ENCODE measurements at places on chromosomes 2 and 18.

DNA sequence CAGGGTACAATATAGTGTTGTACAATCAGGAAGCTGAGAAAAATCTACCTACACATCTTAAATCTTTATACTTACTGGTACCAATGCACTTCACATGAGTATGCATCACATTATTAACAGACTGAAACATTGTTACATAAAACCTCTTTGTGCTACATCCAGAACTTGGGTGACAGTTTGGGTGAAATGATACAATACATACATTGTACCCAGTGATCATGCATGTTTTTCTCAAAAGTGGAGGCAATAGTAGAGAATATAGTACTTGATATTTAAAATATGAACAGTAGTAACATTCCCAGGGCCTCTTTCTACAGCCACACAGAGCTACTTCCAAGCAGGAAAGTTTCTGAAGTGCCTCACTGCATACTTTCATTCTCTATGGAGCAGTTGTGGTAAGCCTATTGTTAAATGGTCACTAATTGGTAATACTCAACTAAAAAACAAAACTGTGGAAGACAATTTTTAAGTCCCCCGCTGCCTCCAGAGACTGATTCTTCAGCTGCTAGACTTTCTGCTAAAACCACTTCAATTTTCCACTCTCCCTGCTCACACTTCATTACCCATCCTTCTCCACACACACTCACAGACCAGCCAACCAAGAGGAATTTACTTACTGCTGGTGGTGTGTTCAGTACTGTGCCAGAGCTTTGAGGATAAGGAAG, 22.9 kb upstream of the GRB14 start:
- DNase-seq: no peak

- no peak for DNase-seq
These were observed 13.8 kb upstream of the PCBP1 start for GRCh38 chr2:70073493-70073892.

DNA sequence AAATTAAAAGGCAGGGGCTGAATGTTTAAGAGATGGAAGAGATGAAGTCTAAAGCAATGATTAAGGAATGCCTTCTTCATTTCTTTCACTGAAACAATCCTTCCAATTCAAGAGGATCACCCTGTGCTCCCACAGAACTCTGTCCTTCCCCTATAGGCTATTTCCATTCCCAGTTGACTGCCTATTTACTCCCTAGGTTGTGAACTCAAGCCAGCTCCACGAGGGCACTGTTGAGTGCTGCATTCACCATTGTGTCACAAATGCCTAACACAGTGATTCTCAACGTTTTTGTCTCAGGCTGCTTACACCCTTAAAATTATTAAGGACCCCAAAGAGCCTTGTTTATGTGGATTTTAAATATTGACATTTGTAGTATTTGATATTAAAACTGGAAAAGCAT, 112.4 kb downstream of the AOX1 start:
- no peak for DNase-seq

GRCh38 chr2:219676586-219676985, 49.2 kb downstream of the SLC4A3 start:
- no peak for DNase-seq

- no peak for DNase-seq
These were observed 127.5 kb downstream of the GLI2 start for GRCh38 chr2:120863146-120863545.

Measured in D721Med (cell line).